AG10803 (cell line): ENCODE measurements at places on chromosomes 2 and 18.
A peak's percentile ranks its signal among the peaks of the same experiment; 100 is the strongest.

DNA sequence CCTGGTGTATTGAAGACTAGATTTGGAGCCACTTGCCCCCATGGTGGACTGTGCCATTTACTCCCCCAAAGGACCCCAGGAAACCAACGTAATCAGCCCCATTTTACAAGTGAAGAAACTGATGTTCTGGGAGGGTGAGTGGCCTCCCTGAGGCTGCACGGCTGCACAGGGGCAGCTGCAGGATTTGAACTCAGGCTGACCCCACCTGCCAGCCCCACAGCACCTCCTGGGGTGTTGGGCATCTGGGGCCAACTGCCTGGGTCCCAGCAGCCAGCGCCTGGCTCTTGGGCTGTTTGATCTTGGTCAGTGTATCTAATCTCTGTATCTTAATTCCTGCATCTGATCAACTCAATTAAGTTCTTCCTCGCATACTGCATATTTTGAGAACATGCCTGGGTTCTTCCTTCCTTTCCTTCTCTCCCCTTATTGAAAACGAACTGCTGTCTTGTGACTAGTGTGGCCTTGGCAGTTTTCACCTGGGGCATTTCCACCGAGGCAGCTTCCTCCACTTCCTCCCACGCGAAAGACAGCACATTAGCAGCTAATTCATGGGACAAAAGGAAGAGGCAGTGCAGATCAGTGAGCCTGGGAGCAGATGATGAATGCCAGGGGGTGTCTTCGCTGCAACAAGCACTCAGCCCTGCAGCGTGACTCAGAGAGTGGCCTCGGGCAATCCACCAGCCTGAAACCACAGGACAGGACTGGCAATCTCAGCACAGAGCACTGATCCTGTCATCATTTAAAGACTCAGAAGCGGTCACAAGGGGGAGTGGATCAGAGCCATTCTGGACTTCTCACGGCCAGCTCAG lies 184.1 kb upstream of the RAB12 start:
- peak; percentile 76 for DNase-seq

- DNase-seq: no peak
Observed at GRCh38 chr2:45269149-45269793, 260.0 kb upstream of the SIX2 start.

DNA sequence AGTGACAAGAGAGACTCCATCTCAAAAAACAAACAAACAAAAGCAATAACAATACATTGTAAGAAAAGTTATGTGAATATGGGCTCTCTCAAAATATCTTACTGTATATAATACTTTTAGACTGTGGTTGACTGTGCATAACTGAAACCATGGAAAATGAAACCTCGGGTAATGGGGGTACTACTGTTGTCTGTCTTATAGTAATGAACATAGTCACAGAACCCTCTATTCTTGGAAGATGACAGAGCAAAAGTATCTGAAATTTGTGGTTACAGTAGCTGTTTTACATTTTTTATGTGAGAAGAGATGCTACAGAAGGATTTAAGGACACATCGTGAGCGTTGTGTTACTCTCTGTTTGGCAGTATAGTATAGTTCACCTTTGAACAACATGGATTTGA lies 60.5 kb downstream of the MAP4K4 start:
- peak; percentile 36 for DNase-seq

DNA sequence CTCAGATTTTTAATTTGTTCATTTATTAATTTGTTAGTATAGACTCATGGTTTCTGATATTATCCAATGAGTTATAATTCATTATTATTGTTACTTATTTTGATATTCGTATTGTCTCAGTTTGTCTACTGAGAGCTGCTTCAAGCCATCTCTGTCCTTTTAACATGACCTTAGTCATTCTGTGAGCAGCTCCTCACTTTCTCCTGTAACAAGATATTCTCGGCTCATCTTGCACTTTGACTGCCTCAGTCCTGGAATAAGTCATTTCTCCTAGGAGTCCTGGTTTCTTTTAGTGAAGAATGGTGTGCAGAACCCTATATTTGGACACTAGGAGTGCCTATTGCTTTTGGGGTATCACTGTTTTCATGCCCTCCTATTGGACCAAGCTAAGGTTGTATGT lies 13.2 kb downstream of the ASB1 start:
- DNase-seq: no peak

DNA sequence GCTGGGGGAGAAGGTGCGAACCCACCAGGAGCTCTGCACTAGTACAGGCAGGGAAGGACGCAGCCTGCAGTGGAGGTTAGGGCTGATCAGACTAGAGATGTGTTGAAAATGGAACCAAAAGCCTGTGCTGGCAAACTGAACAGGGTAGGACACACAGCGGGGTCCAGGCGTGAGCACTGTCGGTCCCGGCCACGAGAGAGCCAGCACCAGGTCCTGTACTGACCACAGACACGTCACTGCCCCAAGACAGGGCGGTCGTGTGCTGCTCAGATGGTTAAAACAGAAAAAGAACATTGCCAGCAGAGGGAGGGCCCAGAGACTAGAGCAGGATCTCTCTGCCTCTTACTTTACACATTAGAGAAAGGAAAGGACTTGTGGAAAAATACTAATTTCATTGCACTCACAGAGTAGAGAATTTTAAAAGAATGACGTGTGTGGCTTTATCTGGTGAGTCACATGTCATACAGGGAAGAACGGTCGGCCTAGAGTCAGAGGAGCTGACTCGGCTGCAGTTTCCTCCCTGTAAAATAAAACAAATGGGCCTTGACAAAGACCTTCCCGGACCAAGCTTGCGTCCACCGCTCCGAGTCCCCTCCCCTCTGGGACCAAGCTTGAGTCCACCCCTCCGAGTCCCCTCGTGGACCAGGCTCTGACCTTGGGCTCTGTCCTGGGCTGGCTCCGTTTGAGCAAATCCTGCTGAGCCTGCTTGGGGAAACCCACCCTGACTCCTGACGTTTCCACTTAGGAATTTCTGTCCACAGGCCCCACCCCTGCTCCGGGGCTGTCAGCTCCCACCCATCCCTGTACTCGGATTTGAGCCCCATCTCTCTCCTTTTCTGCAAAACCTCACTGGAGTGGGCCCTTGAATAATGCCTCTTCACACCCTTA lies 16.7 kb upstream of the ADI1 start:
- peak; percentile 83 for DNase-seq
